ENCODE measurements at places on chromosomes 6 and 20.

DNA sequence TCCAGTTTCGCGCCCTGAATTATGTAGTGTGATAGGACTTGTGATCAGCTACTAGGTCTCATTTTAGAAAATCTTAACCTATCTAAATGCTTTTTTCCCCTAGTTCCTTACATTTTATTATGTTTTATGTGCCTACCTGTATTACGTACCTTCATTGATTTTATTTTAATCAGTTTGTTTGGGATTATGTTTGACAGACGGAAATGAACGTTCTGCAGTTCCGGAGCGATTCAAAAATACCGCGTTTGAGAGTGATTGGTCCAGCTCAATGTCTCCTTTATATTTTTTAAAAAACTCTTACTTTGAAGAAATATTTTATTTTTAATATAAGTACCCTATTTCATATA is 114.3 kb upstream of the BTN3A2 start:
- no peak for DNase-seq

- no peak for DNase-seq
These were observed 74.7 kb downstream of the SESN1 start for GRCh38 chr6:109019911-109020310.

- peak; percentile 70 for DNase-seq
These were observed 59.1 kb upstream of the SUPT3H start for GRCh38 chr6:45436544-45437438.

- no peak for DNase-seq
These were observed 26.7 kb upstream of the CDKN1A start for GRCh38 chr6:36651659-36652379.

- no peak for DNase-seq
These were observed 172.8 kb downstream of the FRK start for GRCh38 chr6:115887891-115888290.

- DNase-seq = no peak
These were observed 46.0 kb upstream of the HINT3 start for GRCh38 chr6:125910527-125910926.

DNA sequence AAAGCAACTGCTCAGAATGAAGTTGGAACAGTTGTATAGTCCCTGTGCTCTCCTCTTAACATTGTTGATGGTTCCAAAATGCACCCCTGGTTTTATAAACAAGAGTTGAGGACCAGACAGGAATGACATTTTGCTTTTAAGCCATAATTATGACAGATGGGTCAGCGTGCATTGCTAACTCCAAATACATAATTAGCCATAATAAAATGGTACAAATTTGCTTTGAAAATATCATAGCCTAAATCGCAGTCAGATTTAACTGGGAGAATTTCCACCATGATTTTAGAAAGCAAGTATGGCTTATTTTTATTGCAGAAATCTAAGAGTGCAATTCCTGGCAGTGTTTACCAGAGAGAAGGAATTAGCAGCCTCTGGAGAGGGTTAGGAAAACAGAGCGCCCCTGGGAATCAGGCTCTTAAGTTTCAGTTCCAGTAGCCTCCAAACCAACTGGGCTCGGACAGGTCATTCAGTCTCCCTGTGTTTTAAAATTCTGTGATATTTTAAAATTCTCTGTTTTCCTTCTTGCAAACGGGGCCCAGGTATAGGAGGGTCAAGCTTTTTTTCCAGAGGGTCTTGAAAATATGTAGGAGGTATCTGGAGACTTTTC is 302.3 kb downstream of the TBC1D7 start:
- DNase-seq = no peak

DNA sequence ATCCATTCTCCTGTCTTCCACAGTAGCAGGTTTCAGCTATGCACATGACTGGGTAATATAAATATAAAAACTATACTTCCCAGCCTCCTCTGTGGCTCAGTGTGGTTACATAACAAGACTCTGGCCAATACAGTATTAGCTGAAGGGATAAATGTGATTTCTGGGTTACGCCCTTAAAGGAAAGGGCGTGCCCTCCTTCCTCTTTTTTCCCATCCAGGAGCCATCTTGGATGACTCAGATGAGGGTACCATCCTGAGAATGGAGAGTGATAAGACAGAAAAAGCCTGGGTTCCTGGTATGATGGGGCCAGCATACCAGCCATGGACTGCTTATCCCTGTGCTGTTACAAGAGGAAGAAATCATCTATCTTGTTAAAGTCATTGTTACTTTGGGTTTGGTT is 123.3 kb downstream of the NFATC2 start:
- DNase-seq = peak; percentile 32

DNA sequence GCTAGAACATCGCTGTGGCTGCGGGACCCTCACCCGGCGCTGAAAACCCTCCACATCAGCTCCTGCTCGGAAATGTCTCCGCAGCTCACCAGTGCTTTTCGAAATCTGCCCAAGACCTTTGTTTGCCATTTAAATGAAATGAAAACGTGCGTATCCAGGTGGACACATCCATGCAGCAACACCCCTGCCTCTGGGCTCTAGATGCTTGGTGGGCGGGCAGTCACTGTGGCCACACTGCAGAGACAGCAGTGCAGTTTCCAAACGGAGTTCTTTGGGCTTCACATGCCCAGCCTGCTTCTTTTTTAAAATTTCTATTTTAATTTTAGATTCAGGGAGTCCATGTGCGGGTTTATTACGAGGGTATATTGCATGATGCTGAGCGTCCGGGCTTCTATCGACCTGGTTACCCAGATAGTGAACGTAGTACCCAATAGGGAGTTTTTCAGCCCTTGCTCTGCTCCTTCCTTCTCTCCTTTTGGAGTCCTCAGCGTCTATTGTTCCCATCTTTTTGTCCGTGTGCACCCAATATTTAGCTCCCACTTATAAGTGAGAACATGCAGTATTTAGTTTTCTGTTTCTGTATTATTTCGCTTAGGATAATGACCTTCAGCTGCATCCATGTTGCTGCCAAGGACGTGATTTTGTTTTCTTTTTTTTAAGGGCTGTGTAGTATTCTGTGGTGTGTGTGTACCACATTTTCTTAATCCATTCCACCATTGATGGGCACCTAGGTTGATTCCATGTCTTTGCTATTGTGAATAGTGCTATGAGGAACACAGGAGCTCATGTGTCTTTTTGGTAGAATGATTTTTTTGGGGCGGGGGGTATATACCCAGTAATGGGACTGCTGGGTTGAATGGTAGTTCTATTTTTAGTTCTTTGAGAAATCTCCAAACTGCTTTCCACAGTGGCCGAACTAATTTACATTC is 4.8 kb upstream of the TUBB2B start:
- no peak for DNase-seq

- no peak for DNase-seq
These were observed 38.6 kb downstream of the PREX1 start for GRCh38 chr20:48789185-48789668.

DNA sequence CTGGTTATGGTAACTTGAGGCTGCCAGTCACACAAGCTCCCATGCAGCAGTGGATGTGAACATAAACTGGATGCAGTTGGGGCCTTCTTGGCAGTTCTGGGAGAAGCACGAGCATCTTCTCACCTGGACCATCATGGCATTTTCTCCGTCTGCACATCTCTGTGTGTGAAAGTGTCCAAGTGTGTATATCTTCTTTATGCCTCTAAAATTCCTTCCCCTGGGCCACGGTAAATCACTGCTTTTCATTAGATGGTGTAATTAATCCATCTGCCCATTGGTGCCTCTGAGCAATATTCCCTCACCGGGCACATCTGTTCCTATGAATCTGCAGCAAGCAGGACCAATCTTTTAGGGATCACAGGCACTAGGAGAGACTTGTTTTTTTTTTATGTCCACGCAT is 138.0 kb downstream of the MAP3K7 start:
- no peak for DNase-seq

- DNase-seq = peak; percentile 71
These were observed 79.2 kb downstream of the WDR27 start for GRCh38 chr6:169622618-169623017.

DNA sequence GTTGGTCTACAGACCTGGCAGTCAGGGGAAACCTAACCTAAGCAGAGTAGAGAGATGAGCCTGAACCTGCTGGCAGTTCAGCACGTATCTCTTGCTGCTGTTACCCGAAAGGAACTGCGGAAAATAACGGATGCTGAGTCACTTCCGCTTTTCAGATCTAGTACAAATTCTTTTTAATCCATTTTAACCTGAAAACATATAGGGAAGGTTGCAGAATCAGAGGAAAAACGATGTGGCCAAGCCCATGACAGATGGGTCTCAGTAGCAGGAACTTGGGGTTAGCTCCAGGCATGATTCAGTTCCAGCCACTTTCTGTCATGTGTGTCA is 351.9 kb upstream of the PRND start:
- peak; percentile 86 for DNase-seq

GRCh38 chr6:87600576-87600975 is 10.6 kb downstream of the ORC3 start:
- no peak for DNase-seq

DNA sequence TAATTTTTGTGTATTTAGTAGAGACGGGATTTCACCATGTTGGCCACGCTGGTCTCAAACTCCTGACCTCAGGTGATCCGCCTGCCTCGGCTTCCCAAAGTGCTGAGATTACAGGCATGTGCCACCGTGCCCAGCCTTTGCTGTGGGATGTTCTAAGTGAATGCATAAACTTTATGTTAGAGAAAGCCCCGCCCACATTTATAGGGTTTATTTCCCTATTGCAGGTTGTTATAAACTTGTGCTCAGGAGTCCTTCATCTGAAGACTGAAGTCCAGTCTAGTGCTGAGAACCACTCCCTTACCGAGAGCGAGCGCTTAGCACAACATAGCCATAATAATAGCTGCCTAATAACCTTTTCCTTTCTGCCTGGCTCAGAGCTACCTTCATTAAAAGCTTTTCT is 75.4 kb upstream of the ZNF217 start:
- no peak for DNase-seq

DNA sequence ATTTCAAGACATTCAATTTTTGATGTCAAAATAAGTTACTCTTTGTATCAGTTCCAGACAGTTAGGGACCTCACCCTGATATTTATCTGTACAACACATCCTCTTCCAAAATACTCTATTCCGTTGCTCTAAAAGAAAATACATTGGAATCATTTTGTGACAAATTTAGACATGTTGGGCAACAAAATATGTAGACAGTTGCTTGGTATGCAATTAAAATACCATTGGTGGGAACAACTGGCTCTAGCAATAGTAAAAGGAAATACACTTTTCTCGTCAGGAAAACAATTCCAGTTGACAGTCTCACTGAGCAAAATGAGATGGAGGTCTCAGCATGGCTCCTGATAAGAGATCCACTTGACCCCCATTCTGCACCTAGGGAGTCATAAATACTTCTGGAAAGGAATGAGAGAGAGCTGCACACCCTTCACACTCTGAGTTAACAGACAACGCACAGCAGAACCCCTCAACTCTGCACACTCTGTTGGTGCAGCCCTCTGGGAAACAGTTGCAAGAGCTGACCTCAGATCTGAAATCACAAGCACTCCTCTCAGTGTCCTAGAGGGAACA is 171.3 kb upstream of the NT5E start:
- no peak for DNase-seq

GRCh38 chr6:142676647-142677192 is 268.3 kb downstream of the HIVEP2 start:
- no peak for DNase-seq

GRCh38 chr6:110492584-110492983 is 16.2 kb upstream of the SLC22A16 start:
- DNase-seq = no peak

DNA sequence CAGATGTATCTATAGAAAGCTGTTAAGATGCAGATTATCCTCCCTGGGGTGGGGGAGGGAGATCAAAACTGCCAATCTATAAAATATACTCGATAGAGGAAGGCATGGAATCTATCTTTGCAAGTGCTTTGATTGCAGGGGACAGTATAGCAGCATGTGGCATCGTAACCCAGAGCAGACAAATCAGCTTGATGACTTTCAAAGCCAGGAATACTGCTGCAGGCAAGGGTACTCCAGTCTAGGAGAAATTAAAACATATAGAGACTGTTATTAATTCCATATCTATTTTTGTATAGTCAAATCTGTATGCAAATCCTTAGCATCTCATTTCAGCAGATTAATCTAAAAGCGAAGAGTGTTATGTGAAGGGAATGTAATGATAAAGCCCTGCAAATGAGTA is 159.4 kb downstream of the MMS22L start:
- DNase-seq = no peak

GRCh38 chr20:18087054-18087453 is 29.3 kb upstream of the OVOL2 start:
- DNase-seq = no peak

DNA sequence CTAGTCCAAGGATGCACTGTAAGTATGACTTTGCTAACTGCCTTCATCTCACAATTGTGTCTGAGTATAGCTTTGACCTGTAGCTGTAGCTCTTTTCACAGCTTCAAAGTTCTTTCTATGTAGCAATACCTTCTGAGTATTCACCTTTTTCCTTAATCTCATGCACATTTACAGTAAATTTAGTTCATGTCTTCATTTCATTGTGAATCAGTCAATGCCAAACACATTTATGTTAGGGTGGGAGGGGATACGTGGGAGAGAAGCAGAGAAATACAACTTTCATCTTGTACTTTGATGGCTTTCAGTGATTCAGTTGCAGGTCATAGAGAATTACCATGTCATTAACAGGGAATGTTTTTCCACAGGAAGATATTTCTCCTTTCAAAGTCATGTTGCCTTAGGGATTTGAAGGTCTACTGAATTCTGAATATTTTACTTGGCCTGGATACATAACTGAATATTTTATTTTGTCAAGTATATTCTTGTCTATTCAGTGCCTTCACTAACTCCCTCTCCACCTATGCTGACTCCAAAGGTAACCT is 119.2 kb downstream of the TINAG start:
- no peak for DNase-seq

- no peak for DNase-seq
These were observed 54.2 kb upstream of the MAP7 start for GRCh38 chr6:136604328-136604825.

GRCh38 chr20:62449951-62450691 is 22.8 kb upstream of the RBBP8NL start:
- DNase-seq = no peak

DNA sequence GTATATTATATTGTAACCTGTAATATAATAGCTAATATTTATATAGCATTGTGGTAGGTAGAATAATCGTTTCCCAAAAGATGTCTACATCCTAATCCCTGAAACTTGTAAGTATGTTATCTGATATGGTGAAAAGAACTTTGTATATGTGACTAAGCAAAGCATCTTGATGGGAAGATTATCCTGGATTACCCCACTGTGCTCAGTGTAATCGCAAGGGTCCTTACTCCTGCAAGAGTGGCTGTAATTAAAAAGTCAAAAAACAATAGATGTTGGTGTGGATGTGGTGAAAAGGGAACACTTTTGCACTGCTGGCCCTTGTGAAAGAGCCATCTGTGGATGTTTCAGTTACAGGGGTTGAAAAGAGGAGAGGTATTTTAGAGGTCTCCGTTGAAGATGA is 95.2 kb downstream of the EDN1 start:
- DNase-seq = no peak

GRCh38 chr6:31737315-31737990 is 1.1 kb upstream of the CLIC1 start:
- peak; percentile 79 for DNase-seq

DNA sequence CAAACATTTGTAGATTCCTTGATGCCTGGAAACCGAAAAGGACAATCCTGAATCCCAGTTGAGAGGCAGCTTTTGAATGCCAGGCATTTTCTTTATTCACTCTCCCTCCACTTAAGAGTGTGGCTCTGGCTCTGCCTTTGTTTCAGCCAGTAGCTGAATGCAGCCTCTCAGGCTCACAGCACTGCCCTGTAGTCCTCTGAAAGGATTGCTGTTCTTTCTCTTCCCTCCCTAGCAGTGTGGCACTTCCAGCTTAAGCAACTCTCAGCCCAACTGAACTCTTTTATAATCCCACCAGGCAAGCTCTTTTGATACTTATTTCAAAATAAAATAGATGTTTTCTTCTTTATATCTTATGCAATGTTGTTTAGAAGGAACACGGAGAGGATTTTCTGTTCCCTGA is 415.6 kb downstream of the GJA1 start:
- DNase-seq = no peak
